Suprapubic skin (tissue), 4 donors: ENCODE measurements at places on chromosomes 2 and 18.

DNA sequence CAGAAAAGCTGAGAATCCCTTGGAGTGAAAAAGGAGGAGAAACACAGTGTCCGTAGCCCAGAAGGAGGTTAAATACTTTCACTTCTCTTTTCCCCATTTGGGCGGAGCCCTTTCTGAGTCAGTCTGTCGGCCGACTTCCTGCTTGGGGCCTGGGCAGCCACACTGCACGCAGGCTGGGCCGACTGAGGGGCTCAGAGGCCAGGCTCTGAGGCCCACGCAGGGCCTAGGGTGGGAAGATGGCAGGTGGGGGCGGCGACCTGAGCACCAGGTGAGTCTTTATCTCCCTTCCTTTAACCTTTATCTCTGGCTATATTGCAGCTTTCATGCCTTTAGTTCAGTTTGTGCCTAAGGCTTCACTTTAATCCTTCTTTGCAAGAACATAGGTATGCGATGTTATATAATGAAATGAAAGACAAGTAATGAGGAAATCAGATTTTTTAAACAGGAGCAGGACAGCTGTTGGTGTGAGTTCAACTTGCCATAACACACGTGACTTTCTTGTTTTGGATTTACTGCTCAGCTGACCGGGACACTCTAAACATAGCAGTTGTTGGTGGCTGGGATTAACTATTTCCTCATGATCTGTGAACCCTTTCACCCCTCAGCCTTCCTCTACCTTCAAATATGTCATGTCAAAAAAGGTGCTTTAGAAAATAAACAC is at the start of gene SP100:
Gene SP100 (plus strand): TSS at position 141 of the 661 bp plus-strand sequence. CDS start 96 bp downstream, at position 237.
- peak; percentile 82 for DNase-seq

DNA sequence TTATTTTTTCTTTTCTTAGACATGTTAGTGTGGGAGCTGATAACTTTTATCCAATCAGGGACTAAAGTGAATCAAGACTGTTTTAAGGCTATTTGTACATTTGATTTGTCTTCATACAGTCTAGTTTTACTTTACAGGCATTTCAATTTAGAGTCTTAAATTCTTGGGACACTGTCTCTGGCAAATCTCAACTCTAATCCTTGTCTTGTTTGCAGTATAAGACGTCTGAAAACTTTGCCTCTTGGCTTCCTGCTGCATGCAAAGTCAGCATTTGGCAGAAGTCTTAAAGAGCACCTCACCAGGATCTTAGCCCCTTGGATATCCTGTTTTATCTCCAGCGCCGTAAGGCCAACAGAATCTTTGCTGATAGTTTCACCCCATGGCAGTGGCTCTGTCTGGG is 30.3 kb downstream of the SPOPL start:
- no peak for DNase-seq

GRCh38 chr18:57953883-57954282 is 90.1 kb upstream of the NEDD4L start:
- DNase-seq, result no peak

DNA sequence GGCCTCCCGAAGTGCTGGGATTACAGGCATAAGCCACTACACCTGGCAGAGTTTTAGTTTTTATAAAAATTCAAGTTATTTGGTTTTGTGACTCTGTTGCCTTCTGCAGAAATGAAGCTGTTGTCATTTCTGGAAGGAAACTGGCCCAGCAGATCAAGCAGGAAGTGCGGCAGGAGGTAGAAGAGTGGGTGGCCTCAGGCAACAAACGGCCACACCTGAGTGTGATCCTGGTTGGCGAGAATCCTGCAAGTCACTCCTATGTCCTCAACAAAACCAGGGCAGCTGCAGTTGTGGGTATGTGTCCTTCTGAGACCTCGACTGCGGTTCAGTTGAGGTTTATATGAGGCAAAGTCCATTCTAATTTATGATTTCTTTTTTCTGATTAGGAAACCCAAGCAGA is 7.2 kb downstream of the MTHFD2 start:
- no peak for DNase-seq

GRCh38 chr2:72919414-72920317 is 2.3 kb downstream of the EMX1 start:
- no peak for DNase-seq

DNA sequence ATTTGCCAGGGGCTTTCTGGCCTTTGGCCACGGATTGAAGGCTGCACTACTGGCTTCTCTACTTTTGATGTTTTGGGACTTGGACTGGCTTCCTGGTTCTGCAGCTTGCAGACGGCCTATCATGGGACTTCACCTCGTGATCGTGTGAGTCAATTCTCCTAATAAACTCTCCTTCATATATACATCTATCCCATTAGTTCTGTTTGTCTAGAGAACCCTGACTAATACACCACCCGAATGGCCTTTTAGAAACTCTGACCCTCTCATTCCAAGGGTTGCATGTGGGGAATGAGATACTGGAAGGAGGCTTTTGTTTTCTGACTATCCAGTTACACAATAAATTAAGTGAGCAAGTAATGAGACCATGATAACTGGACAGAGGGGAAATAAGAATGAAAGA is 430.7 kb downstream of the CDH2 start:
- DNase-seq, result no peak

- DNase-seq, result peak; percentile 29
Observed at GRCh38 chr2:235961711-235962110, 206.5 kb downstream of the GBX2 start.

GRCh38 chr2:174792309-174793025 is 28.2 kb upstream of the CHRNA1 start:
- DNase-seq, result no peak

DNA sequence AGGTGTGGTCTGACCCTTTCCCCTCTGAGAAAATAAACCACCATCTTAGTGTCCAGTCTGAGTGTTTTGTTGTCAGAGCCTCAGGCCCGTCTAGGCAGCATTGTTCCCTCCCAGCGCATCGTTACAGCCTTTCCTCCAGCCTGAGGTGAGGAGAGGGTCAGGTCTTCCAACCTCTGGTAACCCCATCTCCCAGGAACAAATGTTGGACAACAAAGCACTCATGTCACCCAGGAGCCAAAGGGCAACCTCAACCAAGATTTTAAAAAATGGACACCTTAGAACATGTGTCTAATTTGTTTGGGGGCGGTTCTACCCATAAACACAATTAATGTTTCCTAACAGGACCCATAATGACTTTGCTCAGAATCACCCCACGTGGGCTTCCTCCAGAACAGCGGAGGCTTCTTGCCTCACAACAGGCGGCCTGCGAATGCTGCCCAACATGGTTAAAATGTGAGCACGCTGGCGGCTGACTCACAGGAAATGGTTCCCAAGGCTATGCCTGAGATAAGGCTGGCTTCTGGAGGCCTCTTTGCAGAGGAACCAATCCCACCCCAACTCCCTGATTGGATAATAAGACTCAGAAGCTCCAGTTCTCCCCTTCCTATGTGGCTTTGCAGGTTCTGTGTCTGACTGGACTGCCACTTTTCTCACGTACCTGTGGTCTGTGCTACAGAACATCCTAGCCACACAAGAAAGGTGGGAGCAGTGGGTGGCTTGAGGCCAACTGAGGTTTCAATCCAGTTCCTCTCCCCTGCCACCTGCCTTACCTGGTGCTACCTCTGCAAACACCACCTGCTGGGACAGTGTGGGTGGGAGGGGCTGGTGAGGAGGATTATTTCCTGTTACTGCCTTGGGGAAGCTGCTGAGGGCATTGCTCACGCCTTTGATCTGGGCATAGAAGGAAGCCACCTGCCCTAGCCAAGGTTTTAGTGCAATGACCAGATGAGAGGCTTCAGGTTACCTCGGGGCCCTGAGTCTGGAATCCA is 108.8 kb downstream of the B3GNT2 start:
- no peak for DNase-seq
